ENCODE measurements at places on chromosomes 2 and 18.

- DNase-seq, result no peak
These were observed 6.0 kb upstream of the FAM117B start for GRCh38 chr2:202628646-202629198.

- no peak for DNase-seq
These were observed 94.2 kb upstream of the EPAS1 start for GRCh38 chr2:46202987-46203386.

DNA sequence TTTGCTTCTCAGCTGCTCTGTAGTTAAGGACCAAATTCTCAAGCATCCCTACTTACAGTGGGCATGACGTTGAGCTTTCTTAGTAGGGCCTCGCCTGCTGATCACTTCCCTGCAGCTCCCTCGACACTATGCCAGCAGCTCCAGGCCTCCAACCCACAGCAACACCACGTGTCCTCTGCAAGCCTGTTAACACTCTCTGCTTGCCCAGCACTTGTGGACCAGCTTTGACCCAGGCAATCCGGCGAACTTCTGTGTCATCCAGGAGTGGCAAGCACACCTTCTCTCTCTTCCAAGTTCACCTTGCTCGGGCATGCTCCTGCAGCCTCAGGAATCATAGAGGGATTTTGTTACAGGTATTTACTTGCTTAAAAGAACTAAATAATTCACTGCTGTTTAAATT, 138.6 kb upstream of the FHL2 start:
- no peak for DNase-seq

DNA sequence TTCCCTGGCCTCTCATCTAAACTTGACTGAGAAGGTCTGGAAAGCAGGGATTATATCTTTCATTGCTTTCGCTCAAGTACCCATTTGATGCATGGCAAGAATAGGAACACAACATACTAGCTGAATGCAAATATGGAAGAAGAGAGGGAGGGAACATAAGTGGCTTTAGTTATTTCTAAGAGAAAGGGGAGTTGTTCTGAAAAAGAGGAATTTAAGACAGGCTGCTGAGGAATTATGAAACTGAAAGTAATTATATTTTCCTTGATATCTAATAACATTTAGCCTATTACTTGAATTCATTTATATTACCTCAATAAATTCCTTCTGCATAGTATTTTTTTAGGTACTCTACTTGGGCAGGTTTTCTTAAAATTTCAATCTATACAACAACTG, 105.8 kb upstream of the TTN start:
- no peak for DNase-seq

DNA sequence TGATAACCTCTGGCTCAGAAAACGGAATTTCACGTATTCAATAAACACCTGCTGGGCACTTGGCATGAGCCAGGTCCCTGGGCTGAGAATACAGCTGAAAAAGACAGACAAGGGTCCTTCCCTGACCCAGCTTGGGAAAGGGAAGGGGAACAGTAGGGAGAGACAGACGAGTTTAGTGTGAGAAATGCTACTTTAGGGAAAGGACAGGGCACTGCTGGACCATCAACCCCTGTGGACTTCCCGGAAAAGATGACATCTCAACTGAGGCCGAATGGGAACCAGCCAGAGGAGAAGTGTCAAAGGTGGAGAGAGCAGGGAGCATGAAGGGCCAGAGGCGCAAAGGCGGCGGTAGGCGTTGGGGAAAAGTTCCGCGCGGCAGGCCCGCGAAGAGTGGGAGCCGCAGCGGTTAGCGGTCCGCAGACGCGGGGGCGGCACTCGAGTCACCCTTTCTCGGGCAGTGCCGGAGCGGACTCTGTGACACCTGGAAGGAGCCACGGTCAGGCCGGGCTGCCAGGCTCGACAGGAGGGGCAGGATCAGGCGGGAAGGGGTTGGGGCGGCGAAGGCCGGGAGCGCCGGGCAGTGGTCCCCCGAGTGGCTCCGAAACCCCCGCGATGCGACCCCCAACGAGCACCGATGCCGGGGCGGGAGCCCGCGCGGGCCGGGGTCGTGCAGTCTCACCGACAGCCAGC, 519 bp downstream of the TEX261 start:
- DNase-seq, result no peak

- no peak for DNase-seq
These were observed 580.6 kb upstream of the SOX11 start for GRCh38 chr2:5111581-5111980.

DNA sequence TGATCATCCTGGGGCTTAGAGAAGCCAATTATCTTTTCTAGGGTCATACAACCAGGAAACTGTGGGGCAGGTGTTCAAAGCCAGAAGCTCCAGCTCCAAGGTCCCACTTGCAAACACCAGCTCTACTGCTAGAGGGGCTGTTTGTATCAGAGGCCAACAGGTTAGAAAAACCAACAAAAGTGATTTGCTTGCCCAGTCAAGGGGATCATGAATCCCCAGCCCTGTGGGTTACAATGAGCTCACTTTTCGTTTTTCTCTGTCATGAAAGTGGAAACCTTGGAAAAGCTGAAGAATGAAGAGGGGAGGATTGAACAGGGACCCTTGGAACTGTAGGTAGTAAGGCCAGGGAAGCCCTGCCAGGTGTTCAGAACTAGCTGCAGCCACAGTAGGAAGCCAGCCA, 119.2 kb downstream of the SPP2 start:
- DNase-seq, result no peak

DNA sequence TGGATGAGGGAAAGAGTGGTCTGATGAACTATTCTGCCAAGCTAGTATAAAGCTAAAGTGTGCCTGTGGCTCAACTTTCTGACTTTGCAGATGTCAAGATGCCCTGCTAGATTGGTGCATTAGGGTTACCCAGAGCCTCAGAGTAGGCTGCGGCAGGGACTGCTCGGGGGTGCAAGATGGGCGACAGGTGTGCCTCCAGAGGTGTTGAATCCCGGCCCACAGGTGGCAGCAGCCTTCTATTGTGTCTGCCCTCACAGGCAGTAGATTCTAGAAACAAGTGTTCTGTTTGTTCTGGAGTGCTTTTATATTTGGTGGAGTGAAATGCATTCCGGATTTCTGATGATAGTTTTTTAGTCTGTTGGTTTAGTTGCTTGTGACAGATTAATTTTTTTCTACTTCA, 131.6 kb upstream of the IL1R2 start:
- DNase-seq, result no peak

DNA sequence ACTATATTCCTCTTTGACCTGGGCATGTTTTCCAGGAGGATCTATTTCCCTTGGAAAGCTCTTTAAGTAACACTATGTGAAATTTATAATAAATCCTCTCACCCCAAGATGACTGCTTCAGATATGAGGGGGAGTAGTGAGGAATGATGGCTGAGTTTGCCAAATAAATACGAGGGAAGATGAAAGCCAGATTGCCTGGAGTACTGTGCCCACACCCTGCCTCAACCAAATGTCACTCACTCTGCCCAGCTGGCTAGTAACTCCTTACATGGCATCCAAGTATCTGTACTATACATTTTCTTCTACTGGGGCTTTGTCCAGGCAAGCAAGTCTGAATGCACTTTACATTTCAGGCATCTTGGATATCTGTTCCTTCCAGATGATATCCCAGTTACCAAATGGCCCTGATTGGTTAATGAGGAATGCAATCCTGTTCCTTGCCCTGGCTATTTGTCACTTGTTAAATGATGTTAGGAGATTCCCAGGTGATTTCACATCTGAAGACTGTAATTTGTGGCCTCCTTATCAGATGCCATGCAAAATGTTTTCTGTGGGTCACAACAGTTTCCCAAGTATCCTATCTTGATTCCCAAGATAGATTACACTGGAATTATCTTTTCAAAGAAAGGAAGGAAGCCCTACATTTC, 191.8 kb downstream of the IKZF2 start:
- peak; percentile 69 for DNase-seq

DNA sequence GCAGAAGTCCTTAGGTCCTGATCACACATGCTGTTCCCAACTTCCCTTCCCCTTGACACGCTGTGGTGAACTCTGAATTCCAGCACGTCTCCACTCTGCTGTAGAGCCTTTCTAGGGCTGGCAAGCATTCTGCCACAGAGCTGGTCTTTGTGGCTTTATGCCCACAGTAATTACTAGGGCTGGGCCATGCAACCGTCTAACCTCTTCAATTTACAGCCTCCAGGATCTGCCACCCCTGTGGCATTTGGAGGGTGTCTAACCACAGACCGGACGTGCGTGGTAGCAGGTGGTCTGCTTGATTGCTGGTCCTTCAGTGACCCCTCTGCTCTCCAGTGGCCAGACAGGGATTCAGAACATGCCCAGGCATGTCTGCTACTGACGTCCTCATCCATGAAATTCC, 43.1 kb upstream of the TGFA start:
- no peak for DNase-seq

DNA sequence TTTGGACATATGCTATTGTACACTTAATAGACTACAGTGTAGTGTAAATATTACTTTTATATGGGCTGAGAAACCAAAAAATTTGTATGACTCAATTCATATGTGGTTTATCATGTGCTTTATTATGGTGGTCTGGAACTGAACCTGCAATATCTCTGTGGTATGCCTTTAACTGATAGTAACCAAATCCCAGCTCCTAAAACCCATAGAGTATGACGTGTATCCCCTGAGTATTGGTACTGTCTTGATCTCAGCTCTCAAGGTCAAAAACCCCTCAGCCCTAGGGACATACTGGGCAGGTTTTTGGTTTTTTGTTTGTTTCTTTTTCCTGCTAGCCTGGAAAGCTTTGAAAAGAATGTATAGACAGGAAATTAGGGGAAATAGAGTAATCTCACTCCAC, 42.2 kb upstream of the ARHGAP15 start:
- no peak for DNase-seq

GRCh38 chr18:21134895-21135294, 23.3 kb upstream of the ROCK1 start:
- DNase-seq, result no peak

DNA sequence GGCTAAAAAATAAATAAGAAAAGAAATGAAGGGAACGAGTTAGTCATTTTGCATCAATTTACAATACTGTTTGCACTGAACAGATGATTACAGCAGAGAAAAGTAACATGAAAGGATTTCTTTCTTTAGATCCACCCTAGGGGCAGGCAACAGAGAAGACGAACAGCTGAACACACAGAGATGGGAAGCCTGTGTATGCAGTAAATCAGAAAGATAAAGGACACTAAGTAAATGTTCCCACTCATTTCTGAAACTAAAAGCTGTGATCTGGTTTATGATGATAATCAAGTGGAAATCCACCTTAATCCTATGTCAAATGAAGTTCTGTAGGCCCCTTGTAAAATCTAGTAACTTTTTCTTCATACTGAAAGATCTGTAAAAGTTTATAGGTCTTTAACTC, 54.2 kb downstream of the AKAIN1 start:
- no peak for DNase-seq

DNA sequence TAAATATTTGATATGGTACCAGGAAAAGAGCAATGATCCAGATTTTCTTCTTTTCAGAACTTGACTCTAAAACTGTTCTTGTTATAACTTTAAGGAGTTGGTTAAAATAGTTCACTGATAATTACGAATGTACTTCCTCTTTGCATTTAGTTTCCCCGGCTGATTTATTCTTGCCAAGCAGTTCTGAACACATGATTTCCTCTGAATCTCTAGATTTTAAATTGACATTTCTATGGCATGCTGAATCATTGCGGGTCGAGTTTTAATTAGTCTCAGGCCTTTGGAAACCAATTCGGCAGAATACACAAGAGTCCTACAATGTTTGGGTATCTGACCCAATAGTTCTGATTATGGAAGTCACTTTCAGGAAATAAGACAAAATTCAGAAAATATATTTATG, 37.3 kb upstream of the DNAH7 start:
- no peak for DNase-seq

- DNase-seq, result no peak
These were observed 13.6 kb downstream of the SPEG start for GRCh38 chr2:219448099-219448775.

DNA sequence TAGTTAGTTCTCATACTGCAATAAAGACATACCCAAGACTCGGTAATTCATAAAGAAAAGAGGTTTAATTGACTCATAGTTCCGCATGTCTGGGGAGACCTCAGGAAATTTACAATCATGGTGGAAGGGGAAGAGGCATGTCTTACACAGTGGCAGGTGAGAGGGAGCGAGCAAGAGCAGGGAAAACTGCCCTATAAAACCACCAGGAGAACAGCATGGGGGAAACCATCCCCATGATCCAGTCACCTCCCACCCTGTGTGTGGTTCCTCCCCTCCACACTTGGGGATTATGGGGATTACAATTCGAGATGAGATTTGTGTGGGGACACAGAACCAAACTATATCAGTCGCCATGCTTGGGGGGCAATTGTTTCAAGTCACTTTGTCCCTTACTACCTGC, 1.1 kb upstream of the SSB start:
- no peak for DNase-seq

- DNase-seq, result no peak
These were observed 223.6 kb downstream of the SLC8A1 start for GRCh38 chr2:40228310-40228709.

GRCh38 chr2:174024524-174025270, 59.5 kb upstream of the SP3 start:
- peak; percentile 73 for DNase-seq

Measured in islet precursor cell (in vitro differentiated cells).